Pancreas (tissue), 10 donors: ENCODE measurements at places on chromosomes 4 and X. TPM values are rescaled to one million over a fixed set of nuclear protein-coding genes. Genes with fewer than 3 reads are reported as not detected.

DNA sequence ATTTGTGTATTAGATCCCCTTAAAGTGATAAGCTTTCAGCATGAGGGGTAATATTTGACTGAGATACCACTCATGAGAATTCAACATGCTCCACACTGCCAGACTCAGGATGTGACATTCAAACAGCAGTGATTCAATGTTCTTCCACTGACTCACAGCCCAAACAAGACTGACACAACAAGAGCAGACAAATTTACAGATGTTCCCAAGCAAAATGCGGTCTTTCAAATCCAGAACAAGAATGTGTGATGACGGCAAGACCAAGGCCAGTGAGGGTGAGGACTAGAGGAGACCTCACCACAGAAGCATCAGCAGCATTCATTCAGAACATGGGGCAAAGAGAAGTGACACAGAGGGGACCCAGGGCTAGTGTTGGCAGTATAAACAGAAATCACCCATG lies 99.3 kb upstream of the GRIA3 start:
- no peak for DNase-seq

GRCh38 chr4:187422655-187423054 lies 572.9 kb upstream of the ZFP42 start:
- no peak for DNase-seq

DNA sequence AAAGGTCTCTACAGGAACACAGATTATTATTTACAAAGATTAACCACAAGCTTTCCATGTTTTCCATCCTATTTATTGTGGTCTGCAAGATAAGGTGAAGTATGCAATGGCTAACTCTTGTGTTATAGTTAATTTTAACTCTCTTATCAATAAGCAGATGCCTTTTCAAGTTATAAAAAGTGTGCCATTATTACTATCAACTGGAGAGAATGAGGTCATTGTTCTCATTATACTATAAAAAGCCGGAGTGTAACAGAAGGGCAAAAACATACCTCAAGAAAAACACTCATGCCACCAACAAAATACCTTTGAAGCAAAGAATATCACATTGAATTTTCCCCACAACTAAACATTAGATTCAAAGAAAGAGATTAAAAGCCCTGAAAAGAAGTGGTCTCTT lies 52.0 kb upstream of the SORBS2 start:
- no peak for DNase-seq

DNA sequence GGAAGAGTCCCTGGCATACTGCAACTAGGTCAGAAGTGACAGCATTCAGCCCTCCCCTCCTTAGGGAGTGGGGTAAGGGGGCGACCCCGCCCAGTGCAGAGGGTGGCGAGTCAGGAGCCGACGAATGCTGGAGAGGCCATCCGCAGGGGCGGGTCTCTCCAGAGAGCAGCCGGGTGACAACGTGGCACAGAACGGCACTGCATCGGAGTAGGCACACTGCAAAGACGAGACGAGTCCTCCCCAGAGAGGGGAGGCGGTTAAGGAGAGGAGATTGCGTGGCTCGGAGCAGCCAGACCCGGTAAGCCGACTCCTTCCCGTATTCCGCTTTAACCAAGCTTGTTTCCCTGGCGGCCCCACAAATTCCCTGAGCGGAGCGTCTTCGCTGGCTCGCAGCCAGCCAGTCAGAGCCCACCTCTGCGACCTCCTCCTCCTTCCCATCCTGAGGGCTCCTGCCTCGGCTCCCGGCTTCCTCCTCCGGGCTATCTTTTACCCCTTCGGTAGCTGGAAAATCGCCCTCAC lies 54.9 kb downstream of the LINC00632 start:
- DNase-seq: peak; percentile 62

DNA sequence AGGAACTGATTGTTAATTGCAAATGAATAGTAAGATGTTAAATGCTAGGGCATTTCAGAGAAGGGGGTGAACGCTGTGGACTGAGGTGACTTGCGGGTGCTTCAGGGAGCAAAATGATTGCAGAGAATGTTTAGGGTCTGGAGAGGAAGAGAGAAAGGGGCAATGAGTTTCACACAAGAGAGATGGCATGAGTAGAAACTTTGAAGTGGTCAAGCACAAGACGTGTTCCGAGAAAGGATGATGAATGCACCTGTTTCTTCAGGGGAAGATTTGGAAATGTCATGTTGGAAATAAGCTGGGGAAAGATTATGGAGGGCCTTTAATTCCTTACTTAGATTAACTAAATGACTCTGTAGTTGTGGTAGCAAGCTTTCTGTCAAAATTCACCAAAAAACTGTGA lies 43.4 kb downstream of the DTHD1 start:
- DNase-seq: no peak

DNA sequence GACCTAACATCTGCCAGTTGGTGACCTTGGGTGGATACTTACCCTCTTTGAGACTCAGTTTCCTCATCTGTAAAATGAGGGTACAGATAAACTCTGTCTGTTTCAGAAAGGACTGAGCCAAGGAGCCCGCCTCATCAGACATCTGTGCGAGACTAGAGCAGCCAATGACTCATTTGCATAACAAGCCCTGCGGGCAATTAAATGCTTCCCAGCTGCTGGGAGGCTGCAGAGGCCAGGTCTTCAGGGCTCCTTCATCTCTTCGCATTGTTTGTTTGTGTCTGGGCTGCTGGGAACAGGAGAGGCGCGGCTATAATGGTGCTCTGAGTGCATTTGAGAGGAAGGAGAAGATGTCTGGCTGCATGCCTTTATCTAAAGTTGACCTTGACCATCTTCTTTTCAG lies 85.0 kb downstream of the ADRA2C start:
- no peak for DNase-seq

GRCh38 chr4:182447767-182448280 lies 204.6 kb downstream of the TENM3 start:
- no peak for DNase-seq

- no peak for DNase-seq
Observed at GRCh38 chrX:12548341-12548740, 242.9 kb upstream of the PRPS2 start.

- no peak for DNase-seq
Observed at GRCh38 chr4:39472396-39472795, 13.5 kb downstream of the LIAS start.

DNA sequence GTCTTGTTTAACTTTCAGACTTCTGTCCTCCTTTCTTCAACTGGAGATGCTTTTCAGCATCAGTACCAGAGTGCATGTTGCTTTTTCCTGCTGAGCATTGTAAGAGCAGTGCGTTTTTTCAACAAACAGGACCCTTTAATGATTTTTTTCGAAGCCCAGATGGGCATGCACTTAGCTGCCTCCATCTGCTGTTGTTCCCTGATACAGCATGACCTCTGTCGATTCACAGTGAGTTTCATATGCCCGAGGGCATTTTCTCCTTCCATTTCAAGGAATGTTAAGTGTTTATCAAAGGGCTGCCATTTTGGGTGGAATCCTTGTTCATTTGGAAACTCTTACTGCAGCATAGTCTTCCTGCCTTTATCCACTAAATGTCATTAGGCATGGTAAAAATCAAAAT lies 428.6 kb downstream of the DTHD1 start:
- DNase-seq: no peak

The REELD1 gene
- 0.76 TPM for polyA plus RNA-seq

The ENPEP gene
- polyA plus RNA-seq: 3.1 TPM

The ZNF711 gene
- polyA plus RNA-seq: 4.7 TPM

The SYTL5 gene
- polyA plus RNA-seq: 0.77 TPM

DNA sequence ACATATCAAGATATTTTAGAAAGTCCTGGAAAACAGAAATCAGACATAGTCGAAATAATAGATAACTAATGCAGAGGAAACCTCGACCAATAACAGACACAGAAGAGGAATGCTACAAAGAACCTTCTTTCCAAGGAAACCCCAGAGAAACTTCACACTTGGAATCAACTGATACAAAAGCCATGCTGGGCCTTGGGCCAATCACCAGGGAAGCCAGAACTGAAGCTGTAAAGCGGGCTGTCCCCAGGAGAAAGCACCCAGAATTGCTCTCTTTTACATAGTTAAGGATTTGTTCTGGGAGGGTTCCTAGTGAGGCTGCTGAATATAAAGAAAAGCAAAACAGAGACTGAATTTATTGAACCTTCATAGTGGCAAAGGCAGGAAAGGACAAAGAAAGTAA lies 100.5 kb downstream of the PRDM5 start:
- no peak for DNase-seq

The NEUROG2 gene
- polyA plus RNA-seq: not detected

The TBC1D9 gene
- 5.3 TPM for polyA plus RNA-seq

GRCh38 chrX:53992589-53992988 lies 51.7 kb downstream of the PHF8 start:
- DNase-seq: no peak

GRCh38 chr4:85784947-85785346 lies 310.0 kb downstream of the ARHGAP24 start:
- DNase-seq: no peak

The NHS gene
- polyA plus RNA-seq: 0.70 TPM

- DNase-seq: peak; percentile 77
Observed at GRCh38 chr4:101346351-101347266, 717 bp downstream of the PPP3CA start.

The PNMA6F gene
- polyA plus RNA-seq: not detected

- no peak for DNase-seq
Observed at GRCh38 chr4:15370296-15370695, 57.5 kb upstream of the C1QTNF7 start.

DNA sequence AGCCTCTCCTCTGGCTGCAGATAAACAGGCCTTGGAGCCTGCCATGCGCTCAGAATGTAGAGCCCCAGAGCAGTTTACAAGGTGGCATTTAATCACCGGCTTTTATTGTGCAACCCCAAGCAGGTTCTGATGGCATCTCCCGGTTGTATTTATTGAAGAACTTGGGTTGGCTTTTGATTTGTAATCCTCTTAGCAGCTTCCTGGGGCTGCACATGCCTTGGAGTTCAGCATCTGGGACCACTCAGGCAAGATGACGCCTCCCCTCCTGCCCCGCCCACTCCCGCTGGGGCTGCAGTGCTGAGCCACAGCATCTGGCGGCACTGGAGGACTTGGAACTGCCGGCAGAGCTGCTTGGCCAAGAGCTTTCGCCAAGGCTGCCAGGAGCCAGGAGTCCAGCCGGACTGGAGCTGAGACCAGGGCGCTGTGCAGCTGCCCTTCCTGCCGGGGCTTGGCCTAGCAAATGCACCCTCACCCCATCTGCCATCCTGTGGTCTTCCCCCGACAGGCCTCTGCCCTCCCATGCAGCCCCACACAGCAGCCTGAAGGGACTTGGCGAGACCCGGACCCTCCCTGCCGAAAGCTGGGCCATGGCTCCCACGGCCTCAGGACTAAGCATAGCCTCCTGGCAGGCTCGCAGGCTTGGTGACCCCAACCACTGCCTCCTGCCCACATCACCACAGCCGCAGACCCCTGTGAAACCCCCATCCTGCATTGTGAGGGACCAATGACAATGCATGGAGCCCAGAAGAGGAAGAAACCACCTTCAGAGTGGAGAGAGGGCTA lies 5.4 kb downstream of the HTRA3 start:
- peak; percentile 60 for DNase-seq

The DCHS2 gene
- 0.04 TPM for polyA plus RNA-seq

DNA sequence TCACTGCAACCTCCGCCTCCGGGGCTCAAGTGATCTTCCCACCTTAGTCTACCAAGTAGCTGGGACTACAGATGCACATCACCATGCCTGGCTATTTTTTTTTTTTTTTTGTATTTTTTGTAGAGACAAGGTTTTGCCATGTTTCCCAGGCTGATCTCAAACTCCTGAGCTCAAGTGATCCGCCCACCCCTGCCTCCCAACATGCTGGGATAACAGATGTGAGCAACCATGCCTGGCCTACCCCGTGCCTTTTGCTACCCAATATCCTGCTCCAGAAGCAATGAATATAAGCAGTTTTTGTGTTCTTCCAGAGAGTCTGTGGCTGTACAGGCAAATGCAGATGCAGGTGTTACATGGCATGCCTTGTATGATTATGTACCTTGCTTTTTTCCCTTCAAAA lies 50.5 kb downstream of the TBC1D14 start:
- no peak for DNase-seq

DNA sequence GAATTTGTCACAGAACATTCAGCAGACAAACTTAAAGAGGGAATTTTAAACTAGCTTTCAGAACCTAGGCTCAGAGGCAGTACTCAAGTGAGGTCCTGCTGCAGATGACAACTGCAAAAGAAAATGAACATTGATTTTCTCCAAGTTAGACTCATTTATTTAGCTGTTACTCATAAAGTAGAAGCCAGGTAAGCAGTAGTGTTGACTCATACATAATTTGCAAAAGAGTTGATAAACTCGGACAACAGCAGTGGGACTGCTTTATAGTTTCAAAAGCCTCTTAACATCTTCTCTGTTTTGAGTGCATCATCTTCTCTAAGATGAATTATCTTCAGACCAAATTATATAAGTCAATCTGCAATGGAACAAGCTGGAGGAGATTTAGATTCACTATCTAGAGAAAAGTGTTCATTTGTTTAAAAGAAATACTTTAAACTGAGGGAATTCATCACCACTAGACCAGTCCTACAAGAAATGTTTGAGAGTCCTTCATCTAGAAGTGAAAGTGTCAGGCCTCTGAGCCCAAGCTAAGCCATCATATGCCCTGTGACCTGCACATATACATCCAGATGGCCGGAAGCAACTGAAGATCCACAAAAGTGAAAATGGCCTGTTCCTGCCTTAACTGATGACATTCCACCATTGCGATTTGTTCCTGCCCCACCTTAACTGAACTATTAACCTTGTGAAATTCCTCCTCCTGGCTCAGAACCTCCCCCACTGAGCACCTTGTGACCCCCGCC lies 49.5 kb downstream of the COQ2 start:
- no peak for DNase-seq

The PLP1 gene
- polyA plus RNA-seq: 0.30 TPM

GRCh38 chr4:80225595-80225994 lies 28.3 kb downstream of the PRDM8 start:
- no peak for DNase-seq

The SLC49A3 gene
- polyA plus RNA-seq: 20.8 TPM

DNA sequence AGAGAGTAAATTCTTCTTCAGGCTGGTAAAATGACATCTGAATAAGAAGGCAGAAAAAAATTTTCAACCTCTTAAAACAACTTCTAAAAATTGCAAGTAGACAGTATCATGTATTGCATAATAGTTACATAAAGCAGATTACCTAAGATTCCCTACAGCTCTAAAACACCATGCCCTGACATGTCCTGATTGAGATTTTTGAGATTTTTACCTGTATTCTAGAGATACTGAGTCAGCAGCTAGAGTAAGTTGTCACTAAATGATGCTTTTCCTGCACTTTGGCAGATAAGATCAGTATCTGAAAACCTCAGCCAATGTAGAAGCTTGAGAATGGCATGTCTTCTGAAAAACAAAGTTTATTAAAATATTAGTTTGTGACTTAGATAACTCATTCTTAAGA lies 713.6 kb downstream of the CCSER1 start:
- DNase-seq: no peak

The FGFR3 gene
- 163 TPM for polyA plus RNA-seq

GRCh38 chrX:109155161-109155560 lies 326.7 kb downstream of the GUCY2F start:
- no peak for DNase-seq

DNA sequence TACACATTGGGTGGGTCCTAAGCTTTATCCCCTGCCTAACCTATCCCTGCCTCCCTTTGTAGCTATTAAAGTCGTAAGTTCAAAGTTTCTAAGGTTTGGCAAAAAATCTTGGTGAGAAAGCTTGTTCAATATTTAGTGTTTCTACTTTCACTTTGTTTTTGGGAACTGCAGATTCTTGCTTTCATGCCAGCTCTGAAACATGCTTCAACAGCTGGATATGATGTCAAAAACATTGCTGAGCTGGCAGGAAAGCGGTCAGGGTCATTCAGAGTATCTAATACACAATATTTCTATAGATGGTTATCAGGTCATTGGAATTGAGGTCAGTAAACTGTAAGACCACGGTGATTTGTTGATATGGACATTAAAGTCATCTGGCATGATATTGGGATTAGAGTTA lies 19.7 kb downstream of the CENPI start:
- DNase-seq: no peak

- DNase-seq: no peak
Observed at GRCh38 chr4:128141866-128142265, 80.8 kb downstream of the LARP1B start.

GRCh38 chrX:7088968-7089615 lies 58.4 kb upstream of the STS start:
- no peak for DNase-seq
